Suprapubic skin (tissue), 4 donors: ENCODE measurements at places on chromosomes 4 and X.

GRCh38 chr4:15683143-15683495, 1.5 kb downstream of the FAM200B start:
- no peak for DNase-seq

GRCh38 chrX:55451626-55451989, 319 bp upstream of the MAGEH1 start:
- no peak for DNase-seq

GRCh38 chr4:148790246-148790645, 348.0 kb upstream of the NR3C2 start:
- DNase-seq = no peak

DNA sequence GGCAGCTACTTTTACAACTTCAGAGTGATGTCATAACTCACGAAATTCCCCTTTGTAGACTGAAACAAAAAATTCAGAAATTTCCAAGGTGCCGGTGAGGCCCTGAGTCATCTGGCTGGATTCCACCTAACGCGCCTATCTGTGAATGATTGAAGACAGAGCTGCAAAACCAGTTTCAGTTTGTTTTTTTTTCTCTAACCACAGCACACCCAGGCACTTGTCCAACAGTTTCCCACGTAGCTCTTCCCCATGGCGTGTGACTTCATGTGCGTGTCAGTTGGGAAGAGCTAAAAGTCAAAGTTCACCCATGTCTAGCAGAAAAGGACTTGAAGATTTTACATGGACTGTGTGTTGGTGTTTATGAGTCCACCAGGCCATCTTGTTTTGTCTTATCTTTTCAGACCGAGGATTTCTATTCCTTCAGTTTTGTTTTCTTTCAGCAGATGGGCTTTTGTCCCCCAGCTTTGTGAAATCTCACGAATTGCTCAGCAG, 16.4 kb downstream of the TCEANC start:
- peak; percentile 79 for DNase-seq

DNA sequence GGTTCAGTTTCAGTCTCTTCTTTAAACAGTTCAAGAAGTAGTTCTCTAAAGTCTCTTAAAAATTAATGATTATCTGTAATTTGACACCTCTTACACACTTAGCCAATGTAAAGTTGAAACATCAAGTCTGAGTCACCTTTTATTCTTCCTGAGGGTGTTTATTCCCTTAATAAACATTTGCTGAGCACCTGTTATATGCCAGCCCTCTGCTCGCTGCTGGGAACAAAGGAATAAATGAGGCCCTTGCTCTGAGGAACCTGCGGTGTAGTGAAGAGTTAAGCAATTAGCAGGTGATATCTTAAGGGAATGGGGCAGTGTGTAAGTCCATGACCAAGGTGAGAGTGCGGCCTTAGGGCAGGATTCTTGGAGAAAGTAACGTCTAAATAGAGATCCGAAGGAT, 5.2 kb upstream of the NDNF start:
- DNase-seq = no peak

GRCh38 chrX:55028040-55028439, 2.7 kb downstream of the ALAS2 start:
- DNase-seq = no peak

DNA sequence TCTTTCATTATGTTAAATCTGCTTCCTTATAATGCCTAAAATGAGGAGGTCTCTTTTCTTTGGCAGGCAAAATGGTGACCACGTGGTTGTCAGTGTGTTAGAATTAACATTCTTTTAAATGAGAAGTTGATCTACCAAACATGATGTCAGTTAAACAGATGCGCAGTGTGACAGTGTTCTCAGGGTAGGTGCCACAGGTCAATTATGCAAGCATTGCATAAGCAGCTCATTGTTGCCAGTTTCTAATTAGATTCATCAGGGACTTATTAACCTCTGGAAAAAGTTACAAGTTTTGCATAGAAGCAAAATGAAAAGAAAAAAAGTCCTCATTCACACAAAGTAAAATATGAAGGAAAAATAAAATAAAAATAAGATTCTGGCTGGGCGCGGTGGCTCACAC, 324.1 kb upstream of the GALNT7 start:
- no peak for DNase-seq

DNA sequence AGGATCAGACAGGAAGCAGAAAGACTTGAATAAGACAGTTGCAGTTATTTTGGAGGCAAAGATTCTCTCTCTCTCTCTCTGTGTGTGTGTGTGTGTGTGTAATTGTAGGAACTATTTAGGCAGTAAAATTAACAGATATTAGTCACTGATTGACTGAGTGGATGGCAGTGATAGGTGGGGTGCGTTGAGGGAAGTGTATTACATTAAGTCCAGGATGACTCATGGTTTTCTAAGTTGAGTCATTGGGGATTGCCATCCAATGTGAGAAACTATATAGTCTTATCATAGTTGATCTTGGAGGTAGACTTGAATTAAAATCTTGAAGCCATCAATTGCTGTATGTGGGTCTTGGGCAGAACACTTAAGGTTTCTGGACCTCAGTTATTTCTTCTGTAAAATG, 75.4 kb downstream of the AR start:
- DNase-seq = no peak

DNA sequence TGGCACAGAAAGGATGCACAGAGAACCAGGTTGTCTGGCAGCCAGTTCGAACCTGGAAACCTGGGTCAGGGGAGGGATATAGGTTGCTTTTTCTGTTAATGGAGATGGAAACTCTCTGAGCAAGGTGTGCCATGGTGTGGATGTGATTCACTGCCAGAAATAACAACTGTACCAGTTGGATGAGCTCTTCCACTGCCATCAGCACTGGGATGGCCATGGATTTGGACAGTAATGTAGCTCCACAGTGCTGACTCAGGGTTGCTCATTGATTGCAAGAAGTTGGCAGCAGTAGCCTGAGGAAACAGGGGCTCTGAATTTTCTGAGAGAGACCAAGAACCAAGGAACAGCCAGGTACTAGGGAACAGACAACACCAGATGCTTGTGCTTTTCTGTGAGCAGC, 33.8 kb downstream of the PNMA5 start:
- DNase-seq = no peak

GRCh38 chr4:152747444-152747843, 32.1 kb downstream of the TIGD4 start:
- DNase-seq = no peak

- DNase-seq = no peak
These were observed 47.7 kb downstream of the RWDD4 start for GRCh38 chr4:183611210-183611830.

GRCh38 chr4:144376866-144377265, 236.3 kb upstream of the GYPA start:
- no peak for DNase-seq

GRCh38 chr4:169417629-169418282, 147.0 kb upstream of the SH3RF1 start:
- no peak for DNase-seq

- peak; percentile 90 for DNase-seq
These were observed 14.4 kb upstream of the RAB40A start for GRCh38 chrX:103533511-103534216.

DNA sequence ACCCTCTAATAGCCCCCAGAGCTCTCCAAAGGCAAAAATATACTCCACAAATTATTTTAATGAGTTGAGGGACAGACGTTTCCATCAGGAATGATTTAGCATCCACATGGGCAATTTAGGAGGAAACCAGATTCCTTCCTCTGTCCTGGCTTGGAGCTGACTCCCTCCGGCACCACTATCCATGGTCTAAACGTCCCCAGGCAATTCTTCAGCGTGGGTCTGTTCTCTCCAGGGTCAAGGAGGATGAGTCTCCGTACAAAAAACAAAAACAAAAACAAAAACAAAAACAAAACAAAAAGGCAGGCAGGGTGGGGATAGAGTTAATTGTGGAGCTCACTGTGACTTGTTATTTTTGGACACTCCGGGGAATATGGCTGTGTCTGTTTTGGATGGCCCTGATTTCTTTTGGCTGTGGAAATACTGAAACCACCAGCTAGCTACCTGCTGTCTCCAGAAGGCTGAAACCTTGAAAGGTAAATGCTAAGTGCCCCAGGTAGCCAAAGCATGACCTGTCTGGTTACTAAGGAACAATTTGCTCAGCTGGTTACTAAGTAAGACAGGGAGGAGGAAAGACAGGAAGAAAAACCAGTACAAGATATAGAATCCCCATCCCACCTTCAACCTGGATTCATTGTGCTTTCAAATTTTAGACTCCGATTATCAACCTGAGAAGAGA, 419.1 kb upstream of the LCORL start:
- DNase-seq = no peak

DNA sequence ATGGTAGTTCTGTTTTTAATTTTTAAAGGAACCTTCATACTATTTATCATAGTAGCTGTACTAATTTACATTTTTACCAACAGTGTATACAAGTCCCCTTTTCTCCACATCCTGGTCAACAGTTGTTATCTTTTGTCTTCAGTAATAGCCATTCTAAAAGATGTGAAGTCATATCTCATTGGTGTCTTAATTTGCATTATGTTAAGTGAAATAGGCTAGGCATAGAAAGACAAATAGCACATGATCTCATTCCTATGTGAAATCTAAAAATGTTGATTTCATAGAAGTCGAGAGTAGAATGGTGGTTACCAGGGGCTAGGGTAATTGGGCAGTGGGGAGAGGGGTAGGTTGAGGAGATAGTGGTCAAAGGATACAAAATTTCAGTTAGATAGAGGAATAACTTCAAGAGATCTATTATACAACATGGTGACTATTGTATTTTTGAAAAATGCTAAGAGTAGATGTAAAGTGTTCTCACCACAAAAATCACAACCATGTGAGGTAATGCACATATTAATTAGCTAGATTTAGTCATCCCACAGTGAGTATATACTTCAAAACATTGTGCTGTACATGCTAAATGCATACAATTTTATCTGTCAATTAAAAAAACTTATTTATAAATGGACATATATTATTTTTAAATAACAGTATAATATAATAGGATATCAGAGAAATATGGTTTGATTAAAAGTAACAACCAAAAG, 58.9 kb downstream of the DIAPH2 start:
- no peak for DNase-seq

DNA sequence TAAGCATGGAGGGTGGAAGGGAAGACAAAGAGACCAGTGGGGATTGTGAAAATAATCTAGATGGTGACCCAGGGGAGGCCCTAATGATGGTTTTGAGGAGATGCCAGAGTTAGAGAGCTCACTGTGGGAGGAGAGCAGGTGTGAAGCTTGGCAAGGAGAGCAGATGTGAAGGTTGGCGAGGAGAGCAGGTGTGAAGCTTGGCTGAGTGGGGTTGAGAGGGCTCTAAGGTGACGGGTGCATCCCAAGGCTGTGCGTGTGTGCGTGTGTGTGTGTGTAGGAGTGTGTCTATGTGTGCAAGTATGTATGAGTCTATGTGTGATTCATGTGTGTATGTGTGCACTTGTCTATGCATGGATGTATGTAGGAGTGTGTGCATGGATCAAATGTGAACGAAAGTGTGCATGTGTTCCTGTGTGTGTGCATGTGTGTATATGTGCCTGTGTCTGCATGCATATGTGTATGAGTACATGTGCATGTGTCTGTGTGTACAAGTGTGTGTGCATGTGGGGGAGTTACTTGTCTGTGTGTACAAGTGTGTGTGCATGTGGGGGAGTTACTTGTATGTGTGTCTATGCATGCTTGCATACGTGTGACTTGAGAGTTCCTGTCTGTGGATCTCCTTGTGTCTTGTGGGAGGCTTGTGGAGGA, 72.0 kb downstream of the EVC start:
- DNase-seq = peak; percentile 16

- DNase-seq = no peak
These were observed 47.9 kb downstream of the NAP1L5 start for GRCh38 chr4:88649716-88650115.

- no peak for DNase-seq
These were observed 37.1 kb upstream of the PLAC8 start for GRCh38 chr4:83151651-83152050.

- DNase-seq = no peak
These were observed 11.7 kb downstream of the MAGEE1 start for GRCh38 chrX:76439188-76439587.

DNA sequence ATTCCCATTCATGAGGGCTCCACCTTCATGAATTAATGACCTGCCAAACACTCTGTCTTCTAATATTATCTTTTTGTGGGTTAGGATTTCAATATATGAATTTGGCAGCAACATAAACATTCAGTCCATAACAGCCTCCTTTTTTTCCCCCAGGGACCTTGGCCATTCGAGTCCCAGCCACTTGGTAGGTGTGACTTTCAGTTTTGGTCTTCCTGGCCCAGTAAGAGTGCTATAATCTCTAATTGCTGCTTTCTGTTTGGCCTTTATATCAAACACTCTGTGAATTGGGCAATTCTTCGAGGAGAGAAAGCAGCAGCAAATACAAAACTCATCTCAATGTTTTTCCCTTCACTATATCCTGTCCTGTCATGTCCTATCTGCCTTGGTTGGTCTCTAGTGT, 12.4 kb upstream of the RADX start:
- no peak for DNase-seq

- DNase-seq = no peak
These were observed 178.6 kb downstream of the ZNF674 start for GRCh38 chrX:46366381-46367207.

GRCh38 chr4:67770422-67770821, 16.2 kb upstream of the GNRHR start:
- DNase-seq = no peak

GRCh38 chr4:186628058-186628711, 72.8 kb upstream of the MTNR1A start:
- no peak for DNase-seq

DNA sequence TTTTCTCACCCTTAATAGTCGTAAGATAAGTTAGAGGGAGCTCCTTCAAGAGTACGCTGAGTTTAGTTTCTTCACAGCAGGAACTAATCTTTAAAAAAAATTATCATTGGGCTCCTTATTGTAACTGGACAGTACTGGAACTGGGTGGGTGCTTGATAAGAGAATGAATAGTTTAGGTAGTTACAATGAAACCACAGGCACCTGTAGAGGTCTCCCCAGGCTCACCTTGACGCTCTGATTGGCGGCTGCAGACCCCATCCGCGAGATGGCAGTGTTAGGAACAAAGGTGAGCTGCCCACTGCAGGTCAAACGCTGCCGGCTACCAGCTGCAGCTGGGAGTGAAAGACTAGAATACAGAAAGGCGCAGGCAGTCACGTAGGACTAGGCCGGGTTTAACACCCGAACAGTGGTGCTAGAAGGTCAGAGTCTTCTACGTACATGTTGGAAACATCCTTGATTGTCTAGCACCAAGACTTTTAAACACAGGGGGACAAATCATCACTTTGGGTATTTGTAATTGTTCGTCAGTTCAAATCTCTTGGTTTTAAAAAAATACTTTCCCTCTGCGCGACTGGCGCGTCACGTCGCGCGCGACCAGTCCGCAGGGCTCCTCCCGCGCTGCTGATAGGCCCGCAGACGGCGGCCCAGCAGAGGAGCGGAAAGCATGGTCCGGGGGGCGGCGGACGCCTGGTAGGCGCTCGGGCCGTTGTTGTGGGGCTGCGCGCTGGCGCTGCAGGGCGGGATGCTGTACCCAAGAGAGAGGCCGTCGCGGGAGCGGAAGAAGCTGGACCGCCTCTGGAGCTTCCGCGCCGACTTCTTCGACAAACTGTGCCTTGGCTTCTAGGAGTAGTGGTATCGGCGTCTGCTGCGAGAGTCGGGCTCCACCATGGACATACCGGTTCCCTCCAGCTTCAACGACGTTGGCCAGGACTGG, 45.6 kb downstream of the SMARCA5 start:
- no peak for DNase-seq

GRCh38 chr4:39067451-39067850, 5.4 kb downstream of the KLHL5 start:
- no peak for DNase-seq
